Stimulated activated effector memory CD8-positive, alpha-beta T cell treated with anti-CD3 and anti-CD28 coated beads, Interleukin-12 subunit alpha, Interleukin-12 subunit beta, amount 100 ng/mL, for 72 hours (primary cell): ENCODE measurements at places on chromosomes 12 and 14.

DNA sequence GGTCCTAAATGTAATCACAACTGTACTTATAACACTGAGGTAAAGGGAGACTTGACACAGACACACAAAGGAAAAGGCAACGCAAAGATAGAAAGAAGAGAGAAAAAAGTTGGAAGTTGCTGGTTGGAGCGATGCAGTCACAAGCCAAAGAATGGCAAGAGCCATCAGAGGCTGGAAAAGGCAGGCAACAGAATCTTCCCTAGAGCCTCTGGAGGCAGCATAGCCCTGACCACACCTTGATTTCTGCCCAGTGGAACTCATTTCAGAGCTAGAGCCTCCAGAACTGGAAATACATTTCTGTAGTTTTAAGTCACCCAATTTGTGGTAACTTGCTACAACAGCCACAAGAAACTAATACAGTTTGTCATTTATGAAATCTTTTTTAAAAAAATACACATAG, 89.2 kb downstream of the PUS7L start:
- DNase-seq: no peak

DNA sequence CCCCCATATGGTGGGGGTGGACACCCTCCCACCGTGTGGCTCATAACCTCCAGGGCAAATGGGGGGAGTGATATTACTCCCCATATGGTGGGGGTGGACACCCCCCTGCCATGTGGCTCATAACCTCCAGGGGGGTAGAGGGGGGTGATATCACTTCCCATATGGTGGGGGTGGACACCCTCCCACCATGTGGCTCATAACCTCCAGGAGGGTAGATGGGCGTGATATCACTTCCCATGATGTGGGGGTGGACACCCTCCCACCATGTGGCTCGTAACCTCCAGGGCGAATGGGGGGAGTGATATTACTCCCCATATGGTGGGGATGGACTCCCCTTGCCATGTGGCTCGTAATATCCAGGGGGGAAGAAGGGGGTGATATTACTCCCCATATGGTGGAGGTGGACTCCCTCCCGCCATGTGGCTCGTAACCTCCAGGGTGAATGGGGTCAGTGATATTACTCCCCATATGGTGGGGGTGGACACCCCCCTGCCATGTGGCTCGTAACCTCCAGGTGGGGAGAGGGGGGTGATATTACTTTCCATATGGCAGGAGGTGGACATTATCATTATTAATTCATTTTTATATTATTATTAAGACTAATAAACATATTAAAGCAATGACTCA, 51.2 kb upstream of the OXA1L start:
- no peak for DNase-seq

DNA sequence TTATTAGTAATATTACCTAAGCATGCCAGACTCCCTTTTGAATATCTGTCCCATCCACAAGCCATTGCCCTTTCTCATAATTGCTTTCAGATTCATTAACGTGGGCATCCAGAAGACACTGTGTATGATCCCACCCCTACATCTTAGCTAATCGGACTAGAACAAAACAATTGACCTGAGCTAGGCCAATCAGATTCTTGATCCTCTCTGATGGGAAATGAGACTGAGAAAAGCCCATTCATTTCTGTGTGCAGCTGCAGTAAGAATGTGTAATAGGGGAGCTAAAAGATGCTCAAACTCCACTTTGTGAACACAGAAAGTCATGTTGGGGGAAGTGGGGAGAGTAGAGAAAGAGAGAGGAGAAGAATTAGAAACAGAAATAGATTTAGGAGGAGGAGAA, 281.7 kb upstream of the G2E3 start:
- no peak for DNase-seq

DNA sequence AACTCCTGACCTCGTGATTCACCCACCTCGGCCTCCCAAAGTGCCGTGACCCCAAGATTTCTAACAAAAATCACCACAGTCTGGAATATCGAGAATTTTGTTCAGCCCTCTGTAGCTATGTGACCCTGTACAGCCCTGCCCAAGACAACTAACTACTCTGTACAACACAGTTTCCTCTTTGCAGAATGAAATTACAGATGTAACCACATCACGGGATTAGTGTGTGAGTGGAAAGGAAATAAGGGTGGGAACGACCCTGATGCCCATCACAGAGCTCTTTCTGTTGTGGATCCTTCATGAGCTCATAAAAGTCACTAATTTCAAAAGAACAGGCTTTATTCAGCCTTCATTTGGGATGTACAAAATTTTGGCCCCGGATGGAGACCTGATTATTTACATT, 50.5 kb upstream of the KRR1 start:
- no peak for DNase-seq

DNA sequence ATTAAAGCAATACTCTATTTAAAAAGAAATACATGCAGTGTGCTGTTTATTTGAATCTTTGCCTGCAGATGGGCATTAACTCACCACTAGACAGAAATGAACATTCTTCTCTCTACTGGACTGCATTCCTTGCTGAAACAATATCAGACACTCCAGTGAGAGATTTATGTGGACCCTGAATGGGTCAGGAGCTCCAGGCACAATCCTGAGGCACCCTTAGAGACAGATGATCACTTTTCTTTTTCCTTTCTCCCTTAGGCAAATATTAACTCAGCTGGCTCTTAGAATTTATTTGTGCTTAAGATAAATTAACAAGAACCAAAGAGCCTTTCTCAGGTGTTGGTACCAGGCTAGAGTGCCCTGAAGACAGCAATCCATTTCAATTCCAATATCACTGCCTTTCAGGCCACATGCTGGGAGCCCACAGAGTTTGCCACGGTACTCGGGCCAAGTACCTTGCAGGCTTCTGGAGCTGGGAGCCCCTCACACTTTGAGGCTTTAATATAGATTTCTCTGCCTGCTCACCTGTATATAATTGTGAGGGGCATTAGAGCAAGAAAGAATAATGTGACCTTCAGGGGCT, 173.0 kb downstream of the EMP1 start:
- no peak for DNase-seq

- no peak for DNase-seq
These were observed 21.9 kb downstream of the WIF1 start for GRCh38 chr12:65099182-65099581.

DNA sequence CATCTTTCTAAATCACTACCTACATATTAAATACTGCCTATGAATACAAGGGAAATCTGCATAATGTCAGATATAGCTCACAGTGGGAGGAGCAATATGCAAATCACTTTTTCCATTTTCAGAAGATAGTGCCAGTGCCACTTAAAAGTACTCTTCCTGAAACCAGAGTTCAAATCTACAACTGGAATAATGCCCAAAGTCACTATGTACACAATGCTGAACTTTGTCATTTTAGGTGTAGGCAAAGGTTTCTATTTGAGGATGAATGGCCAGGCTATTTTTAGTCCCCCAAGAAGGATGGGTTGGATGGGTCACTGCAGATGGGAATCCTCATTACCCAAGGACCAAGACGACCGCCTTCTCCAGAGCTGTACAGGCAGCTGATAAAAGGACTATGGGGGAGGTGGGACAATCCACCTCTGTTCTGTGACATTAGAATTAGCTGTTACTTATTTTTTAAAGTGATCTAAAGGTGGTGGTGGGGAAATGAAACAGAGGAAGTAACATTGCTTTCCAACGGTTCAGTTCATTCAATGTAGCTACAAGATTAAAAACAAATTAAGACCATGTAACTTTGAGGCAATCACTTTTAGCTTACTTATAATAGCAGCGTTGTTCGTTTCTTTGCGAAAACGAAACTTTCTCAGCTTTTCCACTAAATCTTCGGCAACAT, 5.6 kb downstream of the GMFB start:
- no peak for DNase-seq

- no peak for DNase-seq
These were observed 20.2 kb upstream of the PELI2 start for GRCh38 chr14:56098021-56098420.
